Colonic mucosa (tissue), 4 donors: ENCODE measurements at places on chromosomes 1 and 21. TPM values are rescaled to one million over a fixed set of nuclear protein-coding genes. Genes with fewer than 3 reads are reported as not detected.

DNA sequence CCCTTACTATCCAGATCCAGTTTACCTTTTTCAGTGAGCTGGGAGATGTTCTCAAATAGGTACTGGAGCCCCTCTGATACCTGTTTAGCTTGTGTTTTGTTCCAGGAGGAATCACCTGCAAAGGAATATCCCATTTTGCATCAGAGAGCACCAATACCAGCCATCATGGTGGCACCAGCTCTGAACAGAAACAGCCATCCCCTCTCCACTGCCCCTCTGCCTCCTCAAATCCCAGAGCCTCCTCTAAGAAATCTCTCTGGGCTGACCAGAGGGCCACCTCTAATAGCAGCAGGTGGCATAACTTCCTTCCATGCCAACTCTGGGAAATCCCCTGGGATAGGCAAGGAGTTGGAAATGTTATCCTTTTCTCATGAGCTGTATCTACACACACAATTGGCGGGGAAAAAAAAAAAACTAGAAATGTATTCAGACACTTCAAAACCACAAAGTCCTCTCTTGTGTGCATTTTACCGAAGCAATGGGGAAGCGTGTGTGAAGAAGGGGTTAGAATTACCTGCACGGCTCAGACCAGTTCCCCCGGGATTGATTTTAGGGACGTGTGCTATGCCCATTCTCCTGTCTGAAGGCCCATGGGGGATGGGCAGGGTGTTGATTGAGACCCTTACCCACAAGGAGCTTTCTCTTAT is 2.4 kb downstream of the PGLYRP4 start:
- H3K27ac ChIP-seq = no peak overlapping the region
- H3K4me3 ChIP-seq = no peak overlapping the region
- H3K4me1 ChIP-seq = no peaks in the 10 kb centered on the region
- H3K36me3 ChIP-seq = no peaks in the 10 kb centered on the region
- H3K27me3 ChIP-seq = no peaks in the 10 kb centered on the region

Gene ACADM
- total RNA-seq = 38.2 TPM

DNA sequence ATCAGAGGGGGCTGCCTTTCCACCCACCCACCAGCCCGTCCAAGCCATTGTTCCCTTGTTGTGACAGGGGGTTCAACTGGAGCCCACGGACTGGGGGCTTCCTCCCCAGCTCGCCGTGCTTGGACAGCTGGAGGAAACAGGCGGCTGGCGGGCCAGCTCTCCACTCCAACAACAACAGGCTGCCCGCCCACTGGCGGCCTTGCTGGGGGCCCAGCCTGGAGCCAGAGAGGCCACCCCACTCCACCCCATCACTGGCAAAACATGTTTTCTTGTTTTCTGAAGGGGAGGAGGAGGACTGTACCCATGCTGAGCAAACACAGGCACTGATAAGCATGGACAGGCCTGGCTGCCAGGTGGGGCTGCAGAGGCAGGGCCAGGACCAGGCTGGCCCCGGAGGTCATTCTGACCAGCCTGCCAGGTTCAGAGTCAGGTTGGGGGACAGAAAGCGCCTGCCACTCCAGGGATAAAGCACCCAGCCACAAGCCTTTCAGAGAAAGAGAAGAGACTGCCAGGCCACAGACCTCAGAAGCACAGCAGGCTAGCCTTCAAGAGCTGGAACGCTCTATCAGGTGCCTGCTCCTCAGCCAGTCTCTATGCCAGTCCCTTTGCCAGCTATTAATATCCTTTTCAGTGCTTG is 32.8 kb downstream of the GJA4 start:
- H3K4me1 ChIP-seq = no peaks in the 10 kb centered on the region
- no peak overlapping the region for H3K4me3 ChIP-seq
- H3K27me3 ChIP-seq = no peaks in the 10 kb centered on the region
- no peak overlapping the region for H3K27ac ChIP-seq
- no peaks in the 10 kb centered on the region for H3K36me3 ChIP-seq
- DNase-seq = peak; percentile 32

GRCh38 chr1:160108888-160109662 is 6.5 kb upstream of the ATP1A2 start:
- H3K36me3 ChIP-seq = no peaks in the 10 kb centered on the region
- no peaks in the 10 kb centered on the region for H3K27me3 ChIP-seq
- DNase-seq = no peak
- no peak overlapping the region for H3K27ac ChIP-seq
- H3K4me3 ChIP-seq = no peak overlapping the region

Gene PCP4
- total RNA-seq = 6.5 TPM

Gene OR2W3
- total RNA-seq = 0.96 TPM

DNA sequence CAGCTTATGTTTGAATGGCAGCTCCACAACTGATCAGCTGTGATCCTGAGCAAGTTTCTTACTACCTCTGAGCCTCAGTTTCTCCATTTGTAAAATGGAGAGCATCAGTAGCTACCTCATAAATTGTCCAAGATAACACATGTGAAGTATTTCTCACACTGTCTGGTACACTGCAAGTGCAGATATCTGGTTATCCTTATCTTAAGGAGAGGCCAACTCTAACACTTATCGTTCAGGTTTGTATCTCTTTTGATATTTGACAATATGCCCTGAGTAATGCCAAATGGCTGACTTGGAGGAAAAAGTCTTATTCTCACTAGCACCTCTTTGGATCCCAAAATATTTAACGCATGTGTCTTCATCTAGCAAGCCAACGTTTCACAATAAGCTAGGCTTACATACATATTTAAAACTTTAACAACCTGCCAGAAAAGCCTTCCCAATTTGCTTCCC is 2.7 kb downstream of the CSRP1 start:
- no peak overlapping the region for H3K4me3 ChIP-seq
- peak overlapping the region; percentile 91 for H3K27ac ChIP-seq
- no peak for DNase-seq

DNA sequence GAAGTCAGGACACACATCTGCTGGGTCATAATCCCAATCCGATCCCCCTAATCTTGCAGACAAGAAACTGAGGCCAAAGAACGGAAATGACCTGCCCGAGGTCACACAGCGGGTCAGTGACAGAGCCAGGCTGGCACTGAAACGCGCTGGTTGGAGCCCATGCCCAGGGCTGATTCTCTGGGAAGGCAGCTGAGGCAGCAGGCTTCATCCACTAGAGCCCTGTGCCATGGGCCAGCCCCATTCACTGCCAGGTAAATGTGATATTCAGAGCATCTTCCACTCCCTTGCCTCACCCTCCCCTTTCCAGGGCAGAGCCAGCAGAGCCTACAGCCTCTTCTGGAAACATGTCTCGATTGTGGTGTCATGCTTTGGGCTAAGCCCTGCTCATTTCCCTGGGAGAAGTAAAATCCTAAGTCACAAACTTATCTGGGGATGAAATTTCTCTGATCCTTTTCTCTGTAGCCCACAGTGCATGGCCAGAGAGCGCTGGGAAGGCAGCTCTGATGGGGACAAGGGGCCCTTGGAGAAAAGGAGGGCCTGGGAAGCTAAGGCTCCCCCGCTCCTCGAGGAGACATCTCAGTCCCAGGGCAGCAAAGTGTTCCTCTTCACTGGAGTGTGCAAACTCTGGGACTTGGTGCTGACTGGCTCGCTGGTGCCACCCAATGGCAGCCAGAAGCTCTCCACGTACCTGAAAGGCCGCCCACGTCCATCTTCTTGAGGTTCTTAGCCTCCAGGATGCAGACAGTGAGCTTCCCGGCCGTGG is 110.4 kb downstream of the SYT2 start:
- H3K27ac ChIP-seq = no peak overlapping the region
- H3K27me3 ChIP-seq = no peaks in the 10 kb centered on the region
- no peaks in the 10 kb centered on the region for H3K36me3 ChIP-seq
- H3K4me3 ChIP-seq = no peak overlapping the region
- no peaks in the 10 kb centered on the region for H3K4me1 ChIP-seq
